ENCODE measurements at places on chromosomes 16 and 17.
A peak's percentile ranks its signal among the peaks of the same experiment; 100 is the strongest.

- peak; percentile 95 for DNase-seq
Observed at GRCh38 chr16:31873556-31874365, at the start of gene ZNF267. ZNF267 (plus strand) TSS chr16:31873807; CDS start chr16:31873967, 160 bp downstream.

DNA sequence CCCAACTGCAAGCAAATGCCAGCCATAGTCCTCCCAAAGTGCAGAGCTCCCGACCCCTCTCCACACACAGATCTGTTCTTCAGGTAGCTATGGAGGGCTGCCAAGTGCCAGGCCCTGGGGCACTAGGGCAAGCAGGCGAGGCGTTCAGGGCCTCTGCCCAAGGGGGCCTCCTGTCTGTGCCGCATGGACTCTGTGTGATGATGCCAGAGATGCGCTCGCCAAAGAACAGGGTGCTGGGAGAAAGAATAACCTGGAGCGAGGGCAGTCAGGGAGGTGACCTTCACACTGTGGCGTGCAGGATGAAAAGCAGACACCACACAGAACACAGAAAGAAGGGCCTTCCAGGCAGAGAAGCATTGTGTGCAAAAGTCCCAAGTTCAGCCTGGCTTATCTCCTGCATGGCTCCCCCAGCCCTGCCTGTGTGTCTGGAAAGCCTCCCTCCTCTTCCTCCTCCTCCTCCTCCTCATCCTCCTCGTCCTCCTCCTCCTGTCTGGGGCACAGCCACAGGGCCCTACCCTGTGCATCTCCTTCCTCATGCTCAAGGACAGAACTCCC lies 44.2 kb downstream of the PEMT start:
- no peak for DNase-seq

DNA sequence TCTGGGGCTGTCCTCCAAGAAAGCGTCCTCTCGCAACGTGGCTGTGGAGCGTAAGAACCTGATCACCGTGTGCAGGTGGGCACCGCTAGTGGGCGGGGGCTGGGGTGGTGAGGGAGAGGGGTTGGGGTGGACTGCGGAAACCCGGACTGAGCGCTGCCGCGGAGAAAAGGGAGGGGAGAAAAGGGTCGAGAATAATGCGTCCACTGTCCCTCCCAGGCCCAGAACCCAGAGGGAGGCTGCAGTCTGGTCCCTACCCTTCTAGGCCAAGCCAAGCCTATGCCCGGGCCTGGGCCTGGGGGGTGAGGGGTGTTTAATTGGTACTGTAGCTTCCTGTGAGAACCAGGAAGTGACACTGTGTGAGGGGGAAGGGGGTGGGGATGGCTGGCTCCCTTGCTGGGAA lies 464 bp downstream of the RUNDC3A start:
- DNase-seq = no peak

GRCh38 chr17:19943026-19943425 lies 34.6 kb downstream of the AKAP10 start:
- no peak for DNase-seq

- no peak for DNase-seq
Observed at GRCh38 chr17:50170662-50171370, 5.0 kb downstream of the SGCA start.

DNA sequence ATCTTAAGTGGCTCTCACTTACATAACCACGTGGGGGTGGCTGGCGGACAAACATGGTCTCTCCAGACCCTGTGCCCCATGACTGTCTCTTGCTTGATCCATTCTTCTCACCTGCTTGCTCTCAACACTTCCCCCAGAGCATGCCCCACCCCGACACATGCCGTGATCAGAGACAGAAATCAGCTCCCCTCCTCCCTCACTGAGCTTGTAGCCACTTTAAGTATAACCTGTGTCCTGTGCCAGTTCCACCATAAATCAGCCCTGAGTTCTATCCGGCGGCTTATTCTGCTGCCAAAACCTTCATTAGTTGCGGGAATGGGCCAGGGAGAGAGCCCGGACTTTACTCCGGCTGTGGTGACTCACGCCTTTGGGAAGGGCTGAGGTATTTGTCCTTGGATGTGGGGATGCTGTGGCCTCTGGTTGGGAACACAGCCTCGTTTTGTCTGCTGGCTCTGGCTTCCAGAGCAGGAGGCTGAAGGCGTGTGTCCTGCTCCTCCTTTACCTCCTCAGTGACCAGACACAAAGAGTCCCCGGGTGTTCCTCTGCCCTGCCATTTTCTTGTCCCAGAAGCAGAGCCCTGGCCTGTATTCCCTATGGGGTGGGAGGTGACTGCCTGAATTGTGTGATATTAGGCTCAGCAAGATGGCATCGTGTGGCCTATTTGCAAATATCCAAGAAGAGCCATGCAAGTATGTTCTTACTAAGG lies 21.1 kb downstream of the ANKRD40 start:
- no peak for DNase-seq

- DNase-seq = no peak
Observed at GRCh38 chr17:49471089-49471683, 23.9 kb upstream of the NGFR start.
